ENCODE measurements at places on chromosomes 11 and 22. TPM values are rescaled to one million over a fixed set of nuclear protein-coding genes. Genes with fewer than 3 reads are reported as not detected.
A peak's percentile ranks its signal among the peaks of the same experiment; 100 is the strongest.

Gene SLC22A25
- total RNA-seq, result not detected

Gene MYO7A
- total RNA-seq, result not detected

DNA sequence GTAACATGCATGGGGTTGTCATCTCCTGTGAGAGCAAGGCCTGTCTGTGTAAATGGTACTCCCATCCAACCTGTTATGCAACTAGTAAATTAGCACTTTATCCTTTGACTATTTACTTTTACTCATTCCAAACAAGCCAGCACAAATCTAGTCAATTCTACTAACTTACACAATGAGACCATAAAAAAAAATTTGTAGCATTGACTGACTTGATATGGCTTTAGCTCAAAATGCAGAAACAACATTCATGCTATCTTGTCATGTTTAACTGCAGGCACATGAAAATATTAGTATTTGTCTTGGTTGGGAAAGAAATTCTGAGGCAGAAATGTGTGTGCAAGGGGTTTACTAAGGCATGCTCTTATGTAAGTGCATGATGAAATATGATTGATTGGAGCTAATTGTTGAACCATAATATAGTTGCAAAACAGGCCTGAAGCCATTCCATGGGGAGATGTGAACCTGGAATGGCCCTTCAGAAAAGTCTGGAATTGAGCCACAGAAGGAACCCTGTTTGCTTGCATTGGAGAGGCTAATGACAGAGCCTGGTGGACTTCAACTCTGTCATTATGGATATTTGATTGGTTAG is 2.5 kb downstream of the SLC22A25 start:
- H3K27ac ChIP-seq, result no peak overlapping the region
- DNase-seq, result no peak
- H3K27me3 ChIP-seq, result no peaks in the 10 kb centered on the region
- H3K4me1 ChIP-seq, result no peaks in the 10 kb centered on the region

DNA sequence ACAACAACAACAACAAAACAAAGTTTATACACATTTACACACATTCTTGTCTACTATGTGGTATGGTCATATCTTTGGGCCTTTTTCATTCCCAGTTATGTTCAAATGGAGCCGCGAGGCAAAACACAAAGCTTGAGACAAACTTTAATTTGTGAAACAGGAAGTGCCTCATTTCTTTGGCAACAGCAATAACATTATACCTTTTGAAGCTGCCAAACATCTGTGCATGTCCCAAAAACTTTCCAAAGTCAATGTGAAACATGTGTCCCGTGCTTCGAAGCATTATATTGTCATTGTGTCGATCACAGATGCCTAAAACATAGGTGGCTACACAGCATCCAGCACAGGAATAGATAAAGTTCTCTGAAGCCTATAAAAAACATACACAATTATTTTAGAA is 25.0 kb upstream of the RPS13 start:
- peaks cover 21% of the 10 kb centered on the region for H3K36me3 ChIP-seq
- H3K27me3 ChIP-seq, result no peaks in the 10 kb centered on the region
- no peak overlapping the region for H3K27ac ChIP-seq
- no peak for DNase-seq

GRCh38 chr11:64864473-64865285 is 13.7 kb downstream of the EHD1 start:
- H3K27me3 ChIP-seq, result no peaks in the 10 kb centered on the region
- peak; percentile 97 for DNase-seq
- H3K36me3 ChIP-seq, result peaks cover 8% of the 10 kb centered on the region
- H3K4me1 ChIP-seq, result peaks cover 45% of the 10 kb centered on the region

Measured in IMR-90 (cell line).